ENCODE measurements at places on chromosomes 12 and 14.

DNA sequence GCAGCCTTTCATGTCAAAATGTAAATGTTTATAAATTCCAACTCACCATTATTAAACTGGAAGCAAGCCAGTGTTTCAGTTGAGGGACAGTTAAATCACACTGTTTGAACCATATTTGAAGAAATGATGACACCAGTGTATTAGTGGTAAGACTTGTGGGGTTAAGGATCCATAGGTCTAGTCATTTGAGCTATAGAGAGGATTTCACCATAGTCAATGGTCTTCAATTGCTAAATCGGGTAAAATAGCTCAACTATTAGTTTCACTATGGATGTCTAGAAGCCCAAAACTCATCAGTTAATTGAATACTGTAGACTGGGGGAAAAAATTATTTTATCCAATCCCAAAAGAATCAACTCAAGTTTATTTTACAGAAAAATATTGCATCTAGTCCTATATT is 659.1 kb downstream of the NRXN3 start:
- DNase-seq = no peak

GRCh38 chr14:71070169-71070568 is 162.9 kb downstream of the PCNX1 start:
- no peak for DNase-seq

GRCh38 chr14:61147381-61147821 is 133.7 kb downstream of the TMEM30B start:
- no peak for DNase-seq

DNA sequence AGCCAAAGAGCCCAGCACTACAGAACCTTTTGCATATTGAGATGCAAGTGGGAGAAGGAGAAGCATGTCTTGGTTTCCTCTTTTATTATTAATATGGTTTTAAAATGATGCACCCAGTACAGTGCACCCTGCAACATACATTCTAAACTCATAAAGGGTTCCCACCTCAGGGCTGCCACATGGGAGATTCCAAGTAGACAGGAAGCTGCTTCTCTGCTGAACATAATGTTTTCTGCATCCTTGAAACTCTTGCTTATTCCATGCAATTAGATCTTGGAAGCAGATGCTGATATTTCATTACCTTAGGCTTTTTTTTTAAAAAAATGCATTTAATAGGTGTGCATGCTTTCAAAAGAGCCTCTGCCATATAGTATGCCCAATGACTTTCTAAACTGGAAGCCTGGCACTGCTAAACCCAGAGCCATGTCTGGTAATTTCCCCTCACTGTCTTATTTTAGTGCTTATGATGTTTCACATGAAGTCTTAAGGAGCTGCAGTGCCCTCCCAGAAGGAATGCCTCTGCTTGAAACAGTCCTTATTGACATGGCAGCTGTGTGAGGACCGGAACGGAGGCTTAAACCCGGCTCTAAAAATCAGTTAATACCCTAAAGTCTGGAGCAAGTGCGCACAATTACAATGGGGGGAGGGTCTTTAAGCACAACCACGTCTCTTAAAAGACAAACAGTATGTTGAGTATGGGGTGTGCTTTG is 2.0 kb upstream of the SIX1 start:
- DNase-seq = no peak

DNA sequence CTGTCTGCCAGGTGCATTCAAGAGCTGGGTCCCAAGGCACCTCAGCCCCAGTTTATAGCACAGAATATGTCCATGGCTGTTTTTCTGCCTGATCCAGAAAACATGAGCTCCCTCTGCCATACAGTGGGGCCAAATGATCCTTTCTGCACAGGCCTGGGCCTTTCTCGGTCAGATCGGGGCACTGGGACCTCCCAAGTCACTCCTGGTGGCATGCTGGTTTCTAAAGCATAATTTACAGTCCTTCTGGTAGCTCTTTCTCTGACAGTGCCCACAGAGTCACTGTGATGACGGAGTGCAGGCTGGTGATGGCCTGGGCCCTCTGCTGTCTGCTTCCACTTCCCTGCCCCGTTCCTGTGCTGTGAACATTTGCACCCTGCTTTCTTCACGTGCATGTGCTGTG is 99.2 kb downstream of the ADGRD1 start:
- no peak for DNase-seq

Measured in activated CD4-positive, alpha-beta T cell treated with anti-CD3 and anti-CD28 coated beads for 48 hours (primary cell).